ENCODE measurements at places on chromosomes 7 and 10.

GRCh38 chr10:62597226-62597625 is 207.3 kb upstream of the ADO start:
- DNase-seq = no peak

GRCh38 chr10:133526957-133527588 is at the start of gene CYP2E1:
CYP2E1 (plus strand) TSS chr10:133527363; CDS start chr10:133527396, 33 bp downstream.
- no peak for DNase-seq

- DNase-seq = no peak
These were observed 272.1 kb upstream of the SORCS1 start for GRCh38 chr10:107436568-107436967.

DNA sequence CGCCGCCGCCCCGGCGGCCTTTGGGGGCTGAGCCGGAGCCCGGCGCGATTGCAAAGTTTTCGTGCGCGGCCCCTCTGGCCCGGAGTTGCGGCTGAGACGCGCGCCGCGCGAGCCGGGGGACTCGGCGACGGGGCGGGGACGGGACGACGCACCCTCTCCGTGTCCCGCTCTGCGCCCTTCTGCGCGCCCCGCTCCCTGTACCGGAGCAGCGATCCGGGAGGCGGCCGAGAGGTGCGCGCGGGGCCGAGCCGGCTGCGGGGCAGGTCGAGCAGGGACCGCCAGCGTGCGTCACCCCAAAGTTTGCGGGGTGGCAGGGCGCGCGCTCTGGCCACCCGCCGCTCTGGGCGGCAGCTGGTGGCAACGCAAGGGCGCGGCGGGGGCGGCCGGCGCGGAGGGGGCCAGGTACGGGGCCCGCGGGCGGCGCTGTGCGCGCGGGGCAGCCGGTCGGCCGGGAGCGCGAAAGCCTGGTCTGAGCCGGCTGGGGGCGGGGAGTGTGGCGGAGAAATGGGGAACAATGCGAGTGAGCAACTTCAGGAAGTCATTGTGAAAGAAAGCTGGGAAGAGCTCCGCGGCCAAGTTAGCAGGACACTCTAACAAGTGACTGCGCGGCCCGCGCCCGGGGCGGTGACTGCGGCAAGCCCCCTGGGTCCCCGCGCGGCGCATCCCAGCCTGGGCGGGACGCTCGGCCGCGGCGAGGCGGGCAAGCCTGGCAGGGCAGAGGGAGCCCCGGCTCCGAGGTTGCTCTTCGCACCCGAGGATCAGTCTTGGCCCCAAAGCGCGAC is at the start of gene IKZF1:
IKZF1 (plus strand) TSS at position 588 of the 782 bp plus-strand sequence. CDS start 14,346 bp downstream, outside the sequence.
- DNase-seq = peak; percentile 29

DNA sequence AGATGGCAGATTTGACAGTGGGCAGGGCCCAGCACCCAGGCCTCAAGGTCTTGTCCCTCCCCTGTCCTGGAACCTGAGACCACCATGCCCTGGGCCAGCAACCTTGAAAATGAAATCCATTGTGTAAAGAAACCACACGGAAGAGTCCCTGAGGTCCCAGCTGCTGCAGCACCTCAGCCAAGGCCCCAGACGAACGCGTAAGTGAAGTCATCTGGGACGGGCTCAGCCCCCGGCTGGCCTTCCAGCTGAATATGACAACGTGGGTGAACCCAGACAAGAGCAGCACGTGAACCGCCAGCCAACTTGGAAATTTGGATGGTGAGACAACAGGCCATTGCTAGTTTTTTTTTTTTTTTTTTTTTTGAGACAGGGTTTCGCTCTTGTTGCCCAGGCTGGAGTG is 70.3 kb downstream of the CYTH3 start:
- no peak for DNase-seq

DNA sequence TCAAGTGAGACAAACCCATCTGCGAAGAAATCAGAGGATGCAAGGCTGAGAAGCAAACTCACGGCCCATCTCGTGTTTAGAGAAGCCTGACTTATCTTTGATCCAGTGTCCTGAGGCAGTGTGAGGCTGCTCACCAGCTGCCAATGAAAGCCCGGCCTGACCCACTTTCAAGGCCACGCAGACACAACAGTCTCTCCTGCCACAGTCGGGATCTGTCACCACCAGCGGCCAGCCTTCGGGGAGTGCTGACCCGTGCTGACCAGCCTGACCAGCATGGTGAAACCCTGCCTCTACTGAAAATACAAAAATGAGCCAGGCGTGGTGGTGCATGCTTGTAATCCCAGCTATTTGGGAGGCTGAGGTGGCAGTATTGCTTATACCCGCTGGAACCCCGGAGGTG is 7.4 kb upstream of the DNAJB6 start:
- no peak for DNase-seq

DNA sequence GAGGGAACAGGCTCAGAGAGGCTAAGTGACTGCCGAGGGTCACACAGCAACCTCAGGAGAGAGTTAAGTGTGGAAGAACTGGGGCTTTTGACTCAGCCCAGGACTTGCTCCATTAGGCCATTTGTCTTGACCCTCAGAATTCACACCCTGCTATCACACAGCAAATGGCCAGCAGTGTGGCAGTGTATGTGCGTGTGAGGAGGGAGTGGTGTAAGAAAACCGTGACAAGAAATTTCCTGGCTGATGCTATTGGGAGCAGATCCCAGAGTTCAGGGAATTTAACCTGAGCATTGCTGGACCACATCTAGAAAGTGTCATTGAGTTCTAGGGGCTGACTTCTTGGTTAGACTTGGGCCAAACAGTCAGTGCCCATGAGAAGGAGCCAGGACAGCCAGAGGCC is 18.4 kb downstream of the VWA2 start:
- no peak for DNase-seq

DNA sequence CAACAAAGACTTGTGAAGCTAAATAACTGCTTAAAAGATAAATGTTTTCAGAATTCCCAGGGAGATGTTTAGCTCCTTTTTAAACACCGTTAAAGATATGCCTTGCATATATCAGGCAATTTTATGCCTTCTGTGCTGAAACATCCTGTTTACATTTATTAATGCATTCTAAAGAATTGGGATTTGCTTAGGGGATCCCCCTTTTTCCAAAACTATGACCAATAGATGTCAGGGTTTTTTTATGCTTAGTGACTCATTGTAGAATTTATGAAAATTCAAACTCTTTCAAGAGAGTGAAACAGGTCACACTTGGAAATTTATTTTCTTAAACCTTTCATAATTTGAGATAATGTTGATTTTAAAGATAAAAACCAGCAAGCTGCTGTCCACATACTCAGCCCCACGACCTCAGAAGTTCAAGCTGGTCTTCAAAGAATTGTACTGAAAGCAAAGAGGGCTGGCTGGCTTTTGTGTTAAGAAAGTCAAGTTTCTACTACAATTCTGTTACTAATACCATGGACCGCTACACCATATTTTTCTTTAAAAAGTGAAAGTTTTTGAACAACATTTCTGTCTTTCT is 411.8 kb downstream of the ETV1 start:
- no peak for DNase-seq

DNA sequence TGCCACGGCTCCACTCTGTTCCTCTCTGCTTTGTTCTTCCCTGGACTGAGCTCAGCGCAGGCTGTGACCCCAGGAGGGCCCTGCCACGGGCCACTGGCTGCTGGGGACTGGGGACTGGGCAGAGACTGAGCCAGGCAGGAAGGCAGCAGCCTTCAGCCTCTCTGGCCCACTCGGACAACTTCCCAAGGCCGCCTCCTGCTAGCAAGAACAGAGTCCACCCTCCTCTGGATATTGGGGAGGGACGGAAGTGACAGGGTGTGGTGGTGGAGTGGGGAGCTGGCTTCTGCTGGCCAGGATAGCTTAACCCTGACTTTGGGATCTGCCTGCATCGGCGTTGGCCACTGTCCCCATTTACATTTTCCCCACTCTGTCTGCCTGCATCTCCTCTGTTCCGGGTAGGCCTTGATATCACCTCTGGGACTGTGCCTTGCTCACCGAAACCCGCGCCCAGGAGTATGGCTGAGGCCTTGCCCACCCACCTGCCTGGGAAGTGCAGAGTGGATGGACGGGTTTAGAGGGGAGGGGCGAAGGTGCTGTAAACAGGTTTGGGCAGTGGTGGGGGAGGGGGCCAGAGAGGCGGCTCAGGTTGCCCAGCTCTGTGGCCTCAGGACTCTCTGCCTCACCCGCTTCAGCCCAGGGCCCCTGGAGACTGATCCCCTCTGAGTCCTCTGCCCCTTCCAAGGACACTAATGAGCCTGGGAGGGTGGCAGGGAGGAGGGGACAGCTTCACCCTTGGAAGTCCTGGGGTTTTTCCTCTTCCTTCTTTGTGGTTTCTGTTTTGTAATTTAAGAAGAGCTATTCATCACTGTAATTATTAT is 1.2 kb downstream of the CLDN4 start:
- peak; percentile 82 for DNase-seq

- peak; percentile 9 for DNase-seq
These were observed 54.9 kb downstream of the PTEN start for GRCh38 chr10:87918254-87918859.

DNA sequence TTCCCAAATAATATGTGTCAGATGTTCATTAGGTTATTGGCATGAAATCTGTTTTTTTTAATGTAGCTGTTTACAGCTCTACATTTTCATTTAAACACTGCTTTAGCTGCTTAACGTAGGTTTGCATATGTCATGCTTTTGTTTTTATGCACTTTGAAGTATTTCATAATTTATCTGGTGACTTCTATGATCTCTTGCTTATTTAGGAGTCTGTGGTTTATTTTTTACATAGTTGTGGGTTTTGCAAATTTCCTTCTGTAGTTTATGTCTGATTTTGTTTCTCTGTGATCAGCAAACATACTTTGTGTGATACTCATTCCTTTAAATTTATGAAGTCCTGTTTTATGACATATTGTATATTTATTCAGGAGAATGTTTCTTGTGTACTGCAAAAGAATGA is 606.5 kb upstream of the PFKP start:
- no peak for DNase-seq

GRCh38 chr7:44062903-44063295 is 2.5 kb downstream of the PGAM2 start:
- DNase-seq = no peak

- DNase-seq = peak; percentile 72
These were observed at the start of gene CCDC3 for GRCh38 chr10:13001041-13001886. CCDC3 (minus strand) TSS chr10:13001713; CDS start chr10:13001570, 143 bp downstream.

GRCh38 chr10:7928536-7928935 is 110.2 kb downstream of the TAF3 start:
- no peak for DNase-seq

- no peak for DNase-seq
These were observed 4.5 kb downstream of the ZPBP start for GRCh38 chr7:50088463-50089129.

- DNase-seq = no peak
These were observed 36.7 kb downstream of the PRF1 start for GRCh38 chr10:70565556-70566514.

DNA sequence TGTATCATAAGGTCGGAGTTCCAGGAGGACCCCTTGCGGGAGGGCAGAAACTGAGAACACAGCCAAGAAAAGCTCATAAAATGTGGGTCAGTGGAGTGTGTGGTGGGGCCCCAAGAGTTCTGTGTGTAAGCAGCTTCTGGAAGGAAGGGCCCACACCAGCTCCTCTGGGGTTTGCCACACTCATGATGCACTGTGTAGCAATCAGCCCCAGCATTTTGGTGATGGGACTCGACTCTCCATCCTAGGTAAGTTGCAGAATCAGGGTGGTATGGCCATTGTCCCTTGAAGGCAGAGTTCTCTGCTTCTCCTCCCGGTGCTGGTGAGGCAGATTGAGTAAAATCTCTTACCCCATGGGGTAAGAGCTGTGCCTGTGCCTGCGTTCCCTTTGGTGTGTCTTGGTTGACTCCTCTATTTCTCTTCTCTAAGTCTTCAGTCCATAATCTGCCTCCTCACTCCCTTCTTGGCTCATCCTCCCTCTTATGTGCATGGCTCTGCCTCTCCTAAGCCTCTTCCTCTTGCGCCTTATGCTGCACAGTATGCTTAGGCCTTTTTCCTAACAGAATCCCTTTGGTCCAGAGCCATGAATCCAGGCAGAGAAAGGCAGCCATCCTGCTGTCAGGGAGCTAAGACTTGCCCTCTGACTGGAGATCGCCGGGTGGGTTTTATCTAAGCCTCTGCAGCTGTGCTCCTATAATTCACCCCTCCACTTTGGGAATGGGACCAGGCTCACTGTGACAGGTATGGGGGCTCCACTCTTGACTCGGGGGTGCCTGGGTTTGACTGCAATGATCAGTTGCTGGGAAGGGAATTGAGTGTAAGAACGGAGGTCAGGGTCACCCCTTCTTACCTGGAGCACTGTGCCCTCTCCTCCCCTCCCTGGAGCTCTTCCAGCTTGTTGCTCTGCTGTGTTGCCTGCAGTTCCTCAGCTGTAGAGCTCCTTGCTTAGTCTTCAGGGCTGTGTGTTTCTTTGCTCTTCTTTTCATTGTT is 17.8 kb downstream of the PRSS2 start:
- DNase-seq = no peak

DNA sequence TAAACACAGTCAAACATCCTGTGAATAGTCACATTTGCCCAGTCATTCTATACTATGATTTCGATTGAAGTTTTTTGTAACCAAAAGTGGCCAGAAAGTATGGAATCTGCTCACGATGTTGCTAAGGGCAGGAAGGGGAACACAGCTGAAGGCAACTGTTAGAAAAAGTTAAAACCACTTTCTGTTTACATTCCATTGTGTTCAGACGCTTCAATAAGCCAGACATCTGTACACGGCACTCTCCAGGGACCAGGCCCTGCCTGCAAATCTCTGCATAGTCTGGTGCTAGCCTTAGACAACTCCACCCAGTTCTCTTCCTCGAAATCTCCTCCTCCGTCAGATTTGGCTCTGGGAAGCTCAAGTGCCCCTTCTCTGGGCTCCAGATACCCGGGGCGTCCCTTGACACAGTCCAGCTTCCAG is 17.1 kb upstream of the TMEM120A start:
- DNase-seq = peak; percentile 19

DNA sequence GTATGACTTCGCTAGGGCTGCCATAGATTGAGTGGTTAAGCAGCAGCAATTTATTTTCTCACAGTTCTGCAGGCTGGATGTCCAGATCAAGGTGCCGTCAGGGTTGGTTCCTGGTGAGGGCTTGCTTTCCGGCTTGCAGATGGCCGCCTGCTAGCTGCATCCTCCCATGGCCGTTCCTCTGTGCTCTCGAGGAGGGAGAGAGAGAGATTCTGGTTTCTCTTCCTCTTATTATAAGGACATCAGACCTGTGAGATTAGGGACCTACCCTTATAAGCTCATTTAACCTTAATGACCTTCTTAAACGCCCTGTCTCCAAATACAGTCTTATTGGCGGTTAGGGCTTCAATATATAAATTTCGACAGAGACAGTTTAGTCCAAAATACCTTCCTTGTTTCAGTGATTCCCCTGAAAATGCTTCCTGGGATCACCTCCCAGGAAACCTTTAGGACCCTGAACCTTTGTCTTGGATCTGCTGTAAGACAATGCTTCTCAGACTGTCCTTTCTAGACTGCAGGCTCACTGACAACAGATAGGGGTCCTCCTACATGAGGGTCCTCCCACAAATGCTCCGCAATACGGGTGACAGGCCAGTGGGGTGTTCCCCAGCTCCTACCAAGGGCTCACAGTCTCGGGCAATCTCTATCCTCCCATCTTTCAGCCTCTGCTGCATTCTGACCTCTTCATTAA is 82.5 kb upstream of the BAIAP2L1 start:
- DNase-seq = no peak

GRCh38 chr10:23362879-23363792 is 18.5 kb upstream of the C10orf67 start:
- no peak for DNase-seq

- no peak for DNase-seq
These were observed 97.6 kb downstream of the PTN start for GRCh38 chr7:137245890-137246289.

Measured in NCI-H69 (cell line).